ENCODE measurements at places on chromosomes 3 and 15. TPM values are rescaled to one million over a fixed set of nuclear protein-coding genes. Genes with fewer than 3 reads are reported as not detected.

DNA sequence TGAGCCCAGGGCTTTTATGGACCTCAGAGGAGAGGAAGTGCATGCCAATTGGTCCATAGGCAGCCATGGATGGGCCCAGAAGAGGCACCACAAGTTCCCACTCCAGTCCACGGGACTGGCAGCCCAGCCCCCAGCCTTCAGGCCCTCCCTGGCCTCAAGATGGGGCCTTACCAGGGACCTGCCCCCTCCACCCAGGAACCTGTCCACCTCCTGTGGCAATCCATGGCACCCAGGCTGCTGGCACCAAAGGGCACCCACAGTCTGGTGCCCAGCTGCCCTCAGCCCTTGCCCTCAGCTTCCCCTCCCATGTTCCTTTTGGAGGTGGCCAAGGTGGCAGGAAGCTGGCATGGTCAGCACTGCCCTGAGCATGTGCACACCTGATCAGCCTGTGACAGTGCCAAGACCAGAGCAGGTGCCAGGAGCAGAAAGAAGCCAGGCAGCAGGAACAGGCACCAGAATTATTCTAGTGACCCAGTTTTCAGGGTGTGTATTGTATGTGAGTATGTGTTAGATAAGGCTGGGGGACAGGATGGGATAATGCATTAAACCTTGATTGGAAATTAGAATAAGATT, 415.0 kb downstream of the NTRK3 start:
- DNase-seq = no peak

STRA6 gene
- 14.2 TPM for total RNA-seq

DNA sequence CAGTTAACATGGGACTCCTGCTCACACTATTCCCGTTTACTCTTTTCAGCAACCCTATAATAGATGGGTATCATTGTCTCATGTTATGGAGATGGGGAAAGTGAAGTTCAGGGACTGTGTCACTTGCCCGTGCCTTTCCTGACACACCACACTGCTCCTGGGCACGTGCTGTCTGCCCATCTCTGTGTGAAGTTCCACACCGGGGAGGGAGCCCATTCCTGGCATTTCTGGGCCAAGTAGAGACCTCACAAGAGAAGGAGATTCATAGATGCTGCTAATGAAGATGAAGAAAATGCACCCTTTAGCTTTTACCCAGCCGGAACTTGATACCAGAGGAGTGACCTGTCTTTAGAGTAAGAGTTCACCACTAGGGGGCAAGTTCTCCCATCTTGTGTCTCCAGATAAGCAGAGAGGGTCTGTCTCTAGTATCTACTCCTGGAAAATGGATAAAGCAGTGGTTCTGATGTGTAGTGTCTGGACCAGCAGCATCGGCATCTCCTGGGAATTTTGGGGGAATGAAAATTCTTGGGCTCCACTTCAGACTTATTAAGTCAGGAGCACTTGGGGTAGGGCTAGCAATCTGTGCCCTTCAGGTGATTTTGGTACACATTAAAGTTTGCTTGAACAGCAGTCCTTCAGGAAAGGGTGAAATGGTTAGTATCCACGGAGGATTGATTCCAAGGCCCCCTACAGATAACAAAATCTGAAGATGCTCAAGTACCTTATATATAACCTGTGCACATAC, 2.0 kb upstream of the TOPBP1 start:
- DNase-seq = peak; percentile 72

PRRT3 gene
- total RNA-seq = 1.4 TPM

MYRIP gene
- 3.7 TPM for total RNA-seq

- no peak for DNase-seq
These were observed 7.5 kb downstream of the ZNF148 start for GRCh38 chr3:125367403-125368230.

ECE2 gene
- not detected for total RNA-seq

- no peak for DNase-seq
These were observed 20.9 kb downstream of the PSTPIP1 start for GRCh38 chr15:77015646-77016320.

DNA sequence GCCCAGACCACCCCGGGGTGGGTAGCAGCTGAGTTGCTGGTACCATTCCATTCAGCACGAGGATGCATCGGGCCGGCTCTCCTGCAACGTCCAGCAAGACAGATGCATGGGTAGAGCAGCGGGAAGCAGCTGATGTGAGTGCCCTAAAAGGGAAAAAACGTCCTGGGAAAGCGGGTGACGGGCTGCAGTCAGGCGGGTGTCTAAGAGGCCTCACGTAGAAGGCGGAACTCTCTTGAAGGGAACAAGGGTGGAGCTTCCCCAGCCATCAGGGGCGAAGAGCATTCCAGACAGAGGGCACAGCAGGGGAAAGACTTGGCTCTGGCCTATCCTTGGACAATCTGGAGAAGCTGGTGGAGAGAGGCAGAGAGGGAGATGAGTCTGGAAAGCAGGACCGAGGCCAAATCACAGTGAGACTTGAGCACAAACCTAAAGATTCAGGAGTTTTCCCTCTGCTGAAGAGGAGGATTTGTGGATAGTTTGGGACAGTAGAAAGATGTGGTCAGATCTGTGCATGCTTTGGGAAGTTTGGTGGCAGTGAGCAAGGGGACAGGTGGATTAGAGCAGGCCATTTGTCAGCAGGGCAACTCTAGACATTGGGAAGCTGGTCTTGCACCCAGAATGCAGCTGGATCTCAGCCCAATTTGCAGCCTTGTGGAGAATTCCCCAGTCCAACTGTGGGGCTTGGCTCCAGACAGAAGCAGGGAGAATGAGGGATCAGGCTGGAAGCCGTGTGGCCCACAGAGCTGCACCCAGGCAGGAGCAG, 70.7 kb downstream of the SEMA5B start:
- peak; percentile 57 for DNase-seq

DNA sequence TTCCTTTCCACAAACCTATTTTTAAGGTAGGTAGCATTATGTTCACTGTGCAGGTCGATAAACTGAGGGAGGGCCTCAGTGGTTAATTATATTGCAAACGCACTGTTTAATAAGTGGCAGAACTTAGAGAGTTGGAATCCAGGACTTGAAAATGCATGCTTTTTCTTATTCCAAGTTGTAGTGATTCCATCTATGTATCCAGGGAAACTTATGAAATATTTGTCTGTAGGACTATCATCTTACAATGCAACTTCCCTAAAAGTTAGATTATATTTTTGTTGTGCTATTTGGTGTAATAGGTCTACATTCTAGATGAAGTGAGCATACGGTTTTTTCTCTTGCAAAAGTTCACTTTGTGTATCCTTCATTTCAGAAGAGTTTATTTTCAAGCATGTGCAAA, 419.5 kb downstream of the NAALADL2 start:
- DNase-seq = no peak

- no peak for DNase-seq
These were observed 119.5 kb upstream of the MDFIC2 start for GRCh38 chr3:70431911-70432310.

Data from tongue (tissue), 3 donors.